ENCODE measurements at places on chromosomes 5 and 9.

GRCh38 chr5:137036640-137037039, 462.5 kb downstream of the SPOCK1 start:
- DNase-seq, result no peak

DNA sequence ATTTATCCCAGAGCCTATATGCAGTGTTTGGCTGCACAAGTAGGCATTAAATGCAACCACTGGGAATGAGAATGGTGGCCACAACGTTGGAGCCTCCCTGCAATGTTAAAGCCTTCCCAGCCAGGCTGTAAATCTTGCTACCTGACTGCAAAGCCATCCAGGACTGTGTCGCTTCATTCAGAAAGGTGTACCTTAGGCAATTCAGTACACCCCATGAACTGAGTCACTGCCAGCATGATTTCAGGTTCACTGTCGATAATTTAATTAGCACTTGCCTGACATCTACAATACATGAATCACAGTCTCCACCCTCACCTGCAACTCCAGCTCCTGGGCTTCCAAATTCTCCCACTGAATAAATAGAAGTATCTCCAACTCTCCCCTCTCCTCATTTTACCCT, 108.4 kb downstream of the SLIT3 start:
- no peak for DNase-seq

DNA sequence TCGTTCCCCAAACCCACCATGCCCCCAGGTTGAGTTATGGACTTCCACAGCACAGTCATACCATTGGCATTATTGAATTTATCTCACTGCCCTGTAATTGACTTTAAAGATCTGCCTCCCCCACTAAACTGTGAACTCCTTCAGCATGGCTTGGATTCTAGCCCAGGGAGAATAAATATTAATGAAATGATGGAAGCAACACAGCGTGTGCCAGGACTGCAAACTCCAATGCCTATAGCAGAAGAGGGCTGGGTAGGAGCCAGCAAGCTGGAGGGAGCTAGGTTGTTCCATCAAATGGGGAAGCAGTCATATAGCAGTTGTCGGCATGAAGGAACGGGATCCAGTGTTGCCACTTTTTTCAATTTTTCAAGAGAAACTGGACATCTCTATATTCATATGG, 69.0 kb upstream of the MSX2 start:
- DNase-seq, result no peak

DNA sequence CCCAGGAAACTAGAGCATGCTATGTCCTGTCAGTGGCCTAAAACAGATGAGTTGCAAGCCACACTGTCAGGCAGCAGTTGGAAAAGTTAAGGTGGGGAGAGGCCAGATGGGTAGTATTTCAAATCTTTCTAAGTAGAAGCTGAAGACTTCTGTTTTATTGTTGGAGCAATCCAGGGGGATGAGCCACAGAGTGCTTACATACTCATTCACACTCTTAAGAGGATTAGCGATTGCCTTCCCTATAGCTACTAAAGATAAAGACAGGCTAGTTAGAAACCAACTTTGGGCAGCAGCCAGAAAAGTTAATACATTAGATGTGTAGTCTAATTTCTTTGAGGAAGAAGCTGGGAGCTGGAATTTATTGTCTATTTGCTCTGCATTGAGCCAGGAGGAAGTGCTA, 61.7 kb upstream of the ELAVL2 start:
- DNase-seq, result no peak

GRCh38 chr5:55502759-55503158, 32.0 kb downstream of the PLPP1 start:
- no peak for DNase-seq

GRCh38 chr5:1412163-1412562, 33.1 kb downstream of the SLC6A3 start:
- no peak for DNase-seq

DNA sequence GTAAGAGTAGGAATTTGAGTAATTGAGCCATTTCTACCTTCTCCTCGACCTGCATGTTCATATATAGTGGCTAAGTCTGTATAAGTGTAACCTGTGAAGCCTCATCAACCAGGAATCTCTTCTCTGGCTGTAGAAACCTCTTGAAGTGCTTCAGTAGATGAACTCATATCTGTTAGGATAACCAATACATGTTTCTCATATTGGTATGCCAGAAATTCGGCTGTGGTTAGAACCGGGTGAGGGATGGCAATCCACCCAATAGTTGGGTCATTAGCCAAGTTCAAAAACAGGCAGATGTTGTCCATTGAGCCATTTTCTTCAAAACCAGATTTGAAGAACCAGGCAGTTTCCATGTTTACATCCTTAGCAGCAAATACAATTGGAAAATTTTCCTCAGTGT, 28.9 kb upstream of the GSN start:
- no peak for DNase-seq

- no peak for DNase-seq
These were observed 34.9 kb downstream of the RFK start for GRCh38 chr9:76359365-76359764.

DNA sequence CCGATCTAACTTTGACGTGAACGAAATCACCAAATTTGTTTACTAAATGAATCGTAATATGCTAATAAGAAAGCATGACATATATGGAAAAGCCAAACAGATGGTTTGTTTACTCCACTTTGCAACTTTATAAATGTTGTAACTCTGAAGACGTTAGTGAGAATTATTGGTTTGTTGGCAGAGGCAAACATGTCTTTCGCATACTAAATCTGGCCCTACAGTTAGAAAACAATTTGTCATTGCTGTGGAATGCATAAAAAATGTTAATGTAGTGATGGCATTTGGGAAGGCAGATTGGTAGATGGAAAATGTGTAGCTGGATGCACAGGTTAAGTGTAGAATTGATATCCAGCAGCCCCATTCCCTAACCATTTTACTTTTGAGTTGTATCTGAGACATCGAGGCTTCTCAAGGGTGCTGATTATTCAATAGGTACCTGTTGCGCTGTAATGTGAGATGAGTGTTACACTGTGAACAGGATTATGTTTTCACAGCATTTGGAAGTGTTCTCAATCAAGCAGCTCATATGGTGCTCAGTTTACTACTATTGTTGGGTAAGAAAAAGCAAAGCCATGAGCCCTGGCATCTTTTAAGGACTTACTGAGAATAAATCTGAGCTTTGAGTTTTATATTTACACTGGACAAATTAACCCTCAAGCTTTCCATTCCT, 444.8 kb downstream of the BNC2 start:
- DNase-seq, result no peak

DNA sequence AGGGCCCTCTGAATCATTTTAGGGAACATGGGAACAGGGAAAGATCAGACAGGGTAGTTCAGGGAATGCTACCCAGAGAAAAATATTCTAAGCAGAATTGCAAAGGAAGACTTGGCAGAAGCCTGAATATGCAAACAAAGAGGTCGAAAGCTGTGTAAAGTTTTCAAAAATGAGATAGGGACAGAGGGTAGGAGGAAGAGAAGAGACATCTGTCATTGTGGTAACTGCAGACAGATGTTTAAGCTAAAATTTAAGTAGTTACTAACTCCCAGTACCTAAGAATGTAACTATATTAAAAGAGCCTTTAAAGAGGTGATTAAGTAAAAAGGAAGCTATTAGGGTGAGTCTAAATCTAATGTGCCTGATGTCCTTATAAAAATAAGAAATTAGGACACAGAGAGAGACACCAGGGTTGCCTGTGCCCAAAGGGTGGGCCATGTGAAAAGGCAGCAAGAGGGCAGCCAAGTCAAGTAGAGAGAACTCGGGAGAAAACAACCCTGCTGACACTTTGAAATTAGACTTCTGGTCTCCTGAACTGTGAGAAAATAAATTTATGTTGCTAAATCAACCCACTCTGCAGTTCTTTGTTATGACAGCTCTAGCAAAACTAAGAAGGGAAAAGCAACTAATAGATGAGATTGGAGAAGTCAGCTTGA, 1647.4 kb upstream of the C9orf72 start:
- DNase-seq, result no peak

- DNase-seq, result no peak
These were observed 184.0 kb downstream of the DENND1A start for GRCh38 chr9:123745933-123746332.

GRCh38 chr9:8904771-8905515, 1105.4 kb upstream of the DMAC1 start:
- no peak for DNase-seq

- no peak for DNase-seq
These were observed 282.2 kb downstream of the DTWD2 start for GRCh38 chr5:118705959-118706667.

DNA sequence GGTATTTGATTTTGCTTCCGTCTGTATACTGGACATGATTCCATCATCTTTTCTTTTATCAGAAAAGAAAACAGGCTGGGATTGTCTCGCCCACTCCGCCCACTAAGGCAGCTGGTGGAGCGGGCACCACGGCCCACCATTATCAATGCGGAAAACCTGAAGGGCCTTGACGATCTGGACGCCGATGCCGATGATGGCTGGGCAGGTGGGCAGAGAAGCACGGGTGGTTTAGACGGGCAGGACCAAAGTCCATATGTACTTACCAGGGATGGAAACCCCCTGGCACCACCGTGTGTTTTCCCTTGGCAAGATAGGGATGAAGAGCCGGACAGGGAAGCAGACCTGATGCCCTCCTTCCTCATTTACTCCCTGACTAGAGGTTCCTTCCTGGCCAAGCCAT, 53.7 kb downstream of the PRRC2B start:
- DNase-seq, result no peak

DNA sequence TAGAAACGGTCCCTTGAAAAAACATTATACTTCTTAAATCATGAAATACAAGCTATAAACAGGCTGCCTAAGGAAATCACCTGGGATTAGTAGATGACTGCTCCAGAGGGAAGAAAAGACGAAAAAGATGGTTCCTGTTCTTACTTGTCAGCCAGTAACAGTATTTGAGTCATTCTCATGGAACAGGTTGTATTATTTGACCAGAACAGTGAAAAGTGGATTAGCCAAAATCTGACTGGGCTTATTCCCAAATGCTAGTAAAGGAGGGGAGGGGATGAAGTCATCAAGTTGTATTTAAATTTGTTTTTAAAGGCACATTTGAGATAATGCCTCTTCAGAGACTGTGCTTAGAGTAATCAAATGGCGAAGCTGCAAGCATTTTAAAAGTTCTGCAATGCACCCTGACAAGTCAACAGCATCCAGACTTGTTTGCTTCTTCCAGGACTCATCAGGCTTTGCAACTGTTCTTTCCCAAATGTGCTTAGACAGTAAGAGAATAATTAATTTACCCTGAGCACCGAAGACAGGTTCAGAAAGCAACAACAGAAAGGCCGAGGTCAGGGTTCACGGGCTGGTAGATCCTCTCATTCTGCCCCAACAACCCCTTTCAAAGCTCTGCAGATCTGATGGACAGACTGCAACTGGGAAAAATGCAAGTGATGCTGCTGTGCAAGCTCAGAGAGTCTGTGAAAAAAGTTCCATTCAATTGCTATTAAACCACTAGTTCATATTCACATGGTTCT, 800.6 kb downstream of the KCTD16 start:
- no peak for DNase-seq

- DNase-seq, result peak; percentile 84
These were observed at the start of gene RACK1 for GRCh38 chr5:181243564-181244343. RACK1 (minus strand) TSS chr5:181243906; CDS start chr5:181243800, 106 bp downstream.

- no peak for DNase-seq
These were observed 16.4 kb upstream of the PDCD1LG2 start for GRCh38 chr9:5493679-5494511.

DNA sequence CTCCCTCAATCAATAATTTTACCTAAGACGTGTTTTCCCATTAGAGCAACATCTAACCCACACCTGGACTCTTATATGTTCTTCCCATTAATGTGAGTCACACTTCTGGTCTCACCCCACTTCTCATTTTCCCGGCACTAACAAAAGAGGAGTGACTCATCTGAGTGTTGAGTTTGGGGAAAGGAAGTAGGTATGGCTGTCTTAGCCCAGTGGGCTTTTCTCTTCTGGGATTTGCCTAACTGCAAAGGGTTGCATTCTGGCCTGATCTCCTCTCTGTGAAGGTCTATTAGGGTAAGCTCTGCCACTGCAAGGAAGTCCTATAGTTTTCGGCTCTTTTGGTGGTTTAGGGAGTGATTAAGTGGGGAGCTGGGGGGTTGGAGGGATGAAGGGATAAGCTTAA, 195.6 kb downstream of the KIAA0825 start:
- DNase-seq, result no peak

DNA sequence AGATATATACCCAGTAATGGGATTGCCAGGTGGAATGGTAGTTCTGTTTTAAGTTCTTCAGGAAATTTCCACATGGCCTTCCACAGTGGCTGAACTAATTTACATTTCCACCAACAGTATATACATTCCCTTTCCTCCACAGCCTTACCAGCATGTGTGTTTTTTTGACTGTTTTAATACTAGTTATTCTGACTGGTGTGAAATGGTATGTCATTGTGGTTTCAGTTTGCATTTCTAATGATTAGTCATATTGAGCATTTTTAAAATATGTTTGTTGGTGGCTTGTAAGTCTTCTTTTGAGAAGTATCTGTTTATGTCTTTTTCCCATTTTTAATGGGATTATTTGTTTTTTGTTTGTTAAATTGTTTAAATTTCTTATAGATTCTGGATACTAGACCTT, 208.9 kb downstream of the CFAP90 start:
- DNase-seq, result peak; percentile 4

DNA sequence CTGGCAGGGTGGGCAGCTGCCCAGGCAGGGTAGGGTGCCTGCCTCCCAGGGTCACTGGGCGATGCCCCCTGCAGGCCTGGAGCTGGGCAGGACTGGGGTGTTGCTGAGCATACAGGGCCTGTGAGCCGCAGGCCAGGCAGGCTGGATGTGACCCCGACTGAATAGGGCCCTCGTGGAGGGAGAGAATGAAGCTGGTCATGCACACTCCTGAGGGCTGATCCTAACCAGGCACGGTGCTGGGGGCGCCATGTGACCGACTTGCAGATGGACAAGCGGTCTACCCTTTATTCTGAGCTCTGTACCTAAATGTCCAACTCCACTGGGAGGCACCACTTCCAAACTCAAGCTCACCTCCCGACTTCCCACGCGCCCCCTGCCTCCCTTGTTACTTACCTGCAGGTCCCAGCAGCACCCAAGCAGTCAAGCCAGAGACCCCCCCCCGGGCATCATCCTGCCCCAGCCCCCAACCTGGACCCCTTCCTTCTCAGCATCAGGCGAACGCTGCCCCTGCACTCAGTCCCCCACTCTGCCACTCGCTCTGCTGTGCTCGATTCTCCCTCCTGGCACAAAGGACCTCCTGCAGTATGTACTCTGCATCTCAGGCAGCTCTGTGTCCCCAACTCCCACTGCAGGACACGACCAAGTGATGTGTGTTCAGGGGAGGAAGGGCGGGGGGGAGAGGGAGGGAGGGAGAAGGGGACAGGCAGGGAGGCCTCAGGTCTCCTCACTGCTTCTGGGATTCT, 76.8 kb upstream of the PHYKPL start:
- no peak for DNase-seq

DNA sequence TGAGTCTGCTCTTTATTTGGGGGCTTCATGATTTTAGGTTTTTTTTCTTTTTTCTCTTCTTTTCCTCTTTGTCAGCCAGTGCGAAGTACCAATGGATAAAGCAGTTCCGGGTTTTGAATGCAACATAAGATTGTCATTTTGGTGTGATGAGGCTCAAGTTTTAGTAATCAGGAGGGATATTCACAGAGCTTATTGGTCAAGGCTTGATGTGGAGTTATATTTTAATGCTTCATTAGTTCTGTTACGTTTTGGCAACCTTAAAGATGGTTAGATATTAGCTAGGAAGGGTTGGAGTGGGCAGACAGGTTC, 1.4 kb downstream of the PIK3R1 start:
- no peak for DNase-seq
